ENCODE measurements at places on chromosomes 3 and 15.
A peak's percentile ranks its signal among the peaks of the same experiment; 100 is the strongest.

DNA sequence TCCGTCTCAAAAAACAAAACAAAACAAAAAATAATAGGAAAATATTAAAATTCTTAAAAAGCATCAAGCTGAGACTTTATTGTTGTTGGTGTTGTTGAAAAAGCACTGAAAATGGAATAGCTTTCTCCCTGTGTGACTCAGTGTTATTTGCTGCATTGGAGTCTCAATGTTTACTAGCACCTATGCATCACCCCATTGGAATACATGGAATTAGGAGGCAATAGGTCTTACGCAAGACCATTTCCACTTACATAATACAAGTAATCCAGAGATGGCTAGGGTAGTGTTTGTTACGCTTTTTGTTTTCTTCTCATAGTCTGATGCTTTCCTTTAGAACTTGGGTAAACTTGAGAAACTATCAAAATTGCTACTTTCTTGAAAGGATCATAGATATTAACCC lies 15.2 kb downstream of the GXYLT2 start:
- DNase-seq = no peak

DNA sequence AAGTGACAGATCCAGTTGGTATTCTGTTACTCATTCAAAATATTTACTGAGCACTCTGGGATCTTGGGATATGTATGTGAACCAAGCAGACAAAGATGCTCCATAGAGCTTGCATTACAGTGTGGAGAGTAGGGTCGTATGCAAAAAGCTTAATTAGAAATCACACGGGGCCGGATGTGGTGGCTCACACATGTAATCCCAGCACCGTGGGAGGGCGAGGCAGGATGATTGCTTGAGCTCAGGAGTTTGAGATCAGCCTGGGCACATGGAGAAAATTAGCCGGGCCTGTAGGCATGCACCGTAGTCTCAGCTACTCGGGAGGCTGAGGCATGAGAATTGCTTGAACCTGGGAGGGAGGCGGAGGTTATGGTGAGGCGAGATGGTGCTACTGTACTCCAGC lies 68.7 kb upstream of the MB21D2 start:
- no peak for DNase-seq

GRCh38 chr3:146160964-146161662 lies at the start of gene PLOD2:
Gene PLOD2 (minus strand): TSS chr3:146161184. CDS start chr3:146160989, 195 bp downstream.
- DNase-seq = peak; percentile 45

DNA sequence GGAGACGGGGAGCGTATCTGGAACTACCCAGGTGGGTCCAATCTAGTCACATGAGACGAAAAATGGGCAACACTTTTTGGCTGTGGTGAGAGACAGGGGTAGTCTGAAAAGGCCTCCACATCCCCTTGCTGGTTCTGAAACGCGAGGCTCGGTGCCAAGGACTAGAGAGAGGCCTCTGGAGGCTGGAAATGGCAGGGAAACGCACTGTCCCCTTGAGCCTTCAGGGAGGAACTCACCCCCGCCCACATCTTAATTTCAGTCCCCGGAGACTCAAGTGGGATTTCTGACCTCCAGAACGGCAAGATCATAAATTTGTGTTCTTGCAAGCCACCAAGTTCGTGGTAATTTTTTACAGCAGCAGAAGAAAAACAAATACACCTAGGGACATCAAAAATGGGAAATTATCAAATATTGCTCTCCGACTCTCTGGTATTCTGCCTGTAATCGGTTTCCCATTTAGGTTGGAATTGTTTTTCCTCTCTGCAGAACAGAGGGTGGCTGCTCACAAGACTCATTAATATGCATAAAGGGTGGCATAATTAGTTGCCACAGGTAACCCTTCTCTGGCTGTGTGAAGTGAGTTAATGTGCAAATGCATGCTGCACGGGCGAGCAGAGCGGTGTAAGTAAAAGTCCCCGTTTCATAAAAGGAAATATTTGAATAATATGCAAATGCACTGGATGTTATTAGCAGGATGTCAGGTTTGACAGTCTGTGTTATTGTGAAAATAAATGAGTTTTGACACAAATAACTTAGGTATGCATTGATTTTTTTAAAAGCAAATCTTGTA lies 185.7 kb downstream of the ARRDC4 start:
- DNase-seq = no peak

DNA sequence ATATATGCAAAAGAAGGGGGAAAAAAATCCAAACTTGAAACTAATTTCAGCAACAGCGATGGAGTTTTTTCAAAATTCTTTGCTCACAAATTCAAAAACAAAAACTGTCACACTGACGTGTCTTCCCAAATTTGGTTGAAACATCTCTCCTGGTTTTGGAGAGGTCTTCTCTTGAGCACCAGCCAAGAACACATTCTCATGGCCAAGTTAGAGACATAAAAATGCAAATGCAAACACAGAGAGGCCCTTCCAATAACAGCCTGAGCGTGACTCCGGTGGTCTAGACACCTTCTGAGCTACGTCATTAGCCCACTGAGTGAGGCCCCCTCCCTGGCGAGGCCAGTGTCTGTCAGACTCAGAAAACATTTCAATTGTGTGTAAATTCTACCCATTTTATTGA lies 436.0 kb upstream of the PROK2 start:
- no peak for DNase-seq

- DNase-seq = no peak
Observed at GRCh38 chr15:32723171-32723948, 5.6 kb downstream of the GREM1 start.

GRCh38 chr3:56468184-56469106 lies at the start of gene ERC2:
Gene ERC2 (minus strand): TSS chr3:56468467.
- DNase-seq = peak; percentile 25

DNA sequence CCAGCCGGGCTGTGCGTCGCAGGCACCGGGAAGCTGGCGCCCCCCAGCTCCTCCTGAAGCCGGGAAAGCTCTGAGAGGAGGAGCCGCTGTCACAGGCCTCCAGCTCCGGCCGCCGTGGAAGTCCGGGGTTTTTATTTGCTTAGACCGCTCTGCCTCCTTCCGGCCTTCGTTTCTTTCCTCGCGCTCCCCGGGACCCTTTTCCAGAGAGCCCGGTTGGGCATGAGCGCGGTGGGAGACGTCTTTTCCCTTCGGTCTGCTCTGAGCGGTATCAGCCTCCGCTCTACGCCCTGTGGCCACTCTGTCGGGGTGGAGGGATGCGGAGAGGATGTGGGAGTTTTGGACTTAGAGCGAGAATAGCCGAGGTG lies 559 bp downstream of the SENP5 start:
- DNase-seq = no peak

- DNase-seq = no peak
Observed at GRCh38 chr3:182909318-182910040, 70.9 kb downstream of the DCUN1D1 start.

GRCh38 chr15:75032395-75032794 lies 9.0 kb downstream of the PPCDC start:
- no peak for DNase-seq

GRCh38 chr3:104005815-104006214 lies 1360.9 kb upstream of the ALCAM start:
- no peak for DNase-seq

GRCh38 chr3:126014252-126014651 lies 45.3 kb downstream of the ROPN1B start:
- DNase-seq = no peak

DNA sequence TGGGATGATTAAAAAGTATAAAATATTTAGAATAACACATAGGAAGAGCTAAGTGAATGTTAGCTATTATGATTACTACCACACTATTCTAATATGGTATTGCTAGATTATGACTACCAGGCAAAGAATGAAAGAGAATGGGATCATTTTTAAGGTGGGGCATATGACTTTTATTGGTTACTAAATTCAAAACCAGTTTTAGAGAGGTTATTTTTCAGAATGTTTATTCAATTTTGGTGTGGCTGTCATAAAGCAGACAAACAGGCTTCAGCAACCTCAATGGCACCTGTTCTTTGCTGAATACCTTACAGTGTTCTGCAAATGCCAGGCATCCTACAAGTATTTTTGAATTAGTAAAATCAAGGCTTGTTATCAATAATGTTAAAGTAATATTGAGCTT lies 12.8 kb downstream of the SPTSSB start:
- no peak for DNase-seq

- DNase-seq = no peak
Observed at GRCh38 chr3:139607257-139608107, 67.9 kb upstream of the RBP1 start.

DNA sequence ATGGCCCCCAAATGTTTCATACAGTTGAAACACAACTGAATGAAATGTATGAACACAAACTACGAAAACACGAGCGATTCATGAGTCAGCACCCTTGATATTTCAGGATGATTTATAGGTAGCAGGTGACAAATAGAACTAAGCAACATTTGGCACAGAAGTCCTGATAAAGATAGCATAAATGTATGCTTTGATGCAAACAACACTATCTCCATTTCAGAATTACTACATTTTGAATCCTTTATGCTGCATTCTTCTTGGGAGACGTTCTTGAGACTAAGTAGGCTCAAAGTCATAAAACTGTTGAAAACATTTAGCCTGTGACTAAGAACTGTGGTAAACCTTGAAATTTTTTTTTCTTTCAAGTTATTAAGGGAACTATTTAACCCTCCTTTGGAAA lies 200.3 kb upstream of the ICE2 start:
- DNase-seq = no peak

GRCh38 chr3:190811775-190812480 lies 50.6 kb downstream of the GMNC start:
- DNase-seq = peak; percentile 42

- DNase-seq = no peak
Observed at GRCh38 chr3:86418861-86419260, 572.1 kb downstream of the VGLL3 start.

- no peak for DNase-seq
Observed at GRCh38 chr3:16060358-16060852, 114.1 kb upstream of the GALNT15 start.

DNA sequence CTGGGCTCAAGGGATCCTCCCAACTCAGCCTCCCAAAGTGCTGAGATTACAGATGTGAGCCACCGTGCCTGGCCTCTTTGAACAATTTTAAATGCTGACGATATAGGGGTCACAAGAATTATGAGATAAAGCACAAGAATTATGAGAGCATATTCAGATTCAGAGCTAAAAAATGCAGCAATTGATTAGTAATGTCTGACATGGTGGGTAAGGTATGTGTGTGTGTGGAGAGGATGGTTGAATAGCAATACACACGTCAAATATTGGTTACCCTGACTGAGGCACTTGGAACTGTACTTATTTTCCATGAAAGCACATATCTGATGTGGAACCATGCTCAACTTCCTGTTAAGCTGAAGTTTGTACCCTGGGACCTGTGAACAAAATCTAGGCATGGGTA lies 115.6 kb downstream of the EOMES start:
- no peak for DNase-seq

DNA sequence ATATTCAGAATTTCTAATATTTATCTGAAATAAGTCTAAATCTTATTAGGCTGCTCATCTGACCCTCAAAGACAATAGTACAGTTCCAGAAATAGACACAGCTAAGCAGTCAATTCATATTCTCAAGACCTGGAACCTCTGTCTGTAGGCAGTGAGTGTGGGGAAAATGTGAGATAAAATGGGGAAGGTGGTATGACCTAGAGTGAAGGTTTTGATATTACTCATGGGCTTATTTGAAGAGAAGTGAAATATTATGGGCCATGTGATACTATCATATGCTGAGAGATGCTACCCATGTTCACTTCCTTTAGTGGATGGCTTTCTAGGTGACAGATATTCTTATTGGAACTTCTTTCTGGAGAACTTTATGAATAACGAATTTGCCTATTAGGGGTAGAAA lies 33.5 kb downstream of the TGFBR2 start:
- no peak for DNase-seq

DNA sequence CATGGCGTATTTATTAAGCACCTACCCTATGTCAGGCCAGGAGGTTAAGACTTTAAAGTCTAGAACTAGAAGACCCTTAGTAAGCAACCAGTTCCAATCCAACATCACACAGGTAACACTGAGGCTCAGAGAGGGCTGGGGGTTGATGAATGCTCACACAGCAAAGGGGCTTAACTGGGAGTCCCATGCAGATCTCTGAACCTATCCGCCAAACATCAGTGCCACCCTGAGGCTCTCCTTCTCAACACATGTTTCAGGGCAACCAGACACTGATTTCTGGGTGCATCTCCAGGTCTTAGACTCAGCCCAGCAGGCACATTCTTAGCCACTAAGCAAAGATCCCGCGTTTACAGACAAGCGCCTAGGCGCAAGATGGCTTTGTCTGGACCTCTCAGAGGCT lies 92.0 kb upstream of the SLC6A11 start:
- no peak for DNase-seq

GRCh38 chr3:84961011-84961410 lies 2.2 kb downstream of the CADM2 start:
- no peak for DNase-seq

DNA sequence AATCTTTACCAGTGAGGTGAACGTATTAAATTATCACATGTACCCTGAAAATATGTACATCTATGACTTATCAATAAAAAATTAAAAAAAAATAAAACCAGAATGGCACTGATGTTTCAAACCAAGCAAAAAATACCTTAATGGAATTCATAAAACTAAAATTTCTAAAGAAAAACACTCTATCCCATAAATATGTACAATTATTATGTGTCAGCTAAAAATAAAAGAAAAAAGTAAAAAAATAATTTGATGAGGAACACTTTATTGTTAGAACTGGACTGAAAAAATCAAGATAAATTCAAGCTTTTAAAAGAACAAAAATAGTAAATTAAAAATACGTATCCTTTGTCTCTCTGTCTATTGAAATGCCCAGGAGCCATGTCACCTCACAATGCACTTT lies 63.1 kb downstream of the IL20RB start:
- no peak for DNase-seq

DNA sequence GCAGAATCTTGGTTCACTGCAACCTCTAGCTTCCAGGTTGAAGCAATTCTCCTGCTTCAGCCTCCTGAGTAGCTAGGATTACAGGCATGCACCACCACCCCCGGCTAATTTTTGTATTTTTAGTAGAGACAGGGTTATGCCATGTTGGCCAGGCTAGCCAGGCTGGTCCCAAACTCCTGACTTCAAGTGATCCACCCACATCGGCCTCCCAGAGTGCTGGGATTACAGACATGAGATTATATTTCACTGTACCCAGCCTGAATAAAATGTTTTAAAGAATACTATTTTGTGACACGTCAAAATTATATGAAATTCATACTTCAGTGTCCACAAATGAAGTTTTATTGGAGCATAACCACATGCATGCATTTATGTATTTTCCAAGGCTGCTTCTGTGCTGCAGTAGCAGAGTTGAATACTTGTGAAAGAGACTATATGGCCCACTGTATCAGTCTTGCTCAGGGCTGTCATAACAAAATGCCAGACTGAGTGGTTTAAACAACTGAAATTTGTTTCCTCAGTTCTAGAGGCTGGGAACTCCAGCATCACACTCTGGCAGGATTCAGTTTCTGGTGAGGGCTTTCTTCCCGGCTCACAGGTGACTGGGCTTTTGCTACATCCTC lies 77.2 kb downstream of the PRTG start:
- DNase-seq = no peak

Measured in NCI-H748 treated with DMSO at 0.1 percent for 48 hours (cell line).